IMR-90 (cell line): ENCODE measurements at places on chromosomes 6 and 20. TPM values are rescaled to one million over a fixed set of nuclear protein-coding genes. Genes with fewer than 3 reads are reported as not detected.
A peak's percentile ranks its signal among the peaks of the same experiment; 100 is the strongest.

GRCh38 chr6:14037402-14038277, 79.9 kb upstream of the CD83 start:
- DNase-seq, result peak; percentile 80

GRCh38 chr6:165770397-165771082, 107.5 kb upstream of the PDE10A start:
- DNase-seq, result peak; percentile 10

DNA sequence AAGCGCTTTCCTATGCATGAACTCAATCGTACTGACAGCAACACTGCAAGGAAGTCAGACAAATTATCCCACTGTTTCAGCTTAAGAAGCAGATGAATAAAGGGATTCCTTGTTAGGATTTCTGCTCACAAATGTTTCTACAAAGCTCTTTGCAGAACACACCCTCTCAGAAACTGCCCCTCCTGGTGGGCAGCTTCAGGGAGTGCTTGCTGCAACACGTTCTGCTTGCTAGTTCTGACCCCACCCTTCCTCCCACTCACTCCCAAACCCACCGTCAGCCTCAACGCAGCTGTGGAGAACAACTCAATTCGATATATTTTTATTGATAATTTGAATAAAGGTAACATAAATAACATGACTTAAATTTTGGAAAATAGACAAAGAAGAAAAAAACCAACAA, 250.8 kb upstream of the PRDM1 start:
- DNase-seq, result peak; percentile 48

DNA sequence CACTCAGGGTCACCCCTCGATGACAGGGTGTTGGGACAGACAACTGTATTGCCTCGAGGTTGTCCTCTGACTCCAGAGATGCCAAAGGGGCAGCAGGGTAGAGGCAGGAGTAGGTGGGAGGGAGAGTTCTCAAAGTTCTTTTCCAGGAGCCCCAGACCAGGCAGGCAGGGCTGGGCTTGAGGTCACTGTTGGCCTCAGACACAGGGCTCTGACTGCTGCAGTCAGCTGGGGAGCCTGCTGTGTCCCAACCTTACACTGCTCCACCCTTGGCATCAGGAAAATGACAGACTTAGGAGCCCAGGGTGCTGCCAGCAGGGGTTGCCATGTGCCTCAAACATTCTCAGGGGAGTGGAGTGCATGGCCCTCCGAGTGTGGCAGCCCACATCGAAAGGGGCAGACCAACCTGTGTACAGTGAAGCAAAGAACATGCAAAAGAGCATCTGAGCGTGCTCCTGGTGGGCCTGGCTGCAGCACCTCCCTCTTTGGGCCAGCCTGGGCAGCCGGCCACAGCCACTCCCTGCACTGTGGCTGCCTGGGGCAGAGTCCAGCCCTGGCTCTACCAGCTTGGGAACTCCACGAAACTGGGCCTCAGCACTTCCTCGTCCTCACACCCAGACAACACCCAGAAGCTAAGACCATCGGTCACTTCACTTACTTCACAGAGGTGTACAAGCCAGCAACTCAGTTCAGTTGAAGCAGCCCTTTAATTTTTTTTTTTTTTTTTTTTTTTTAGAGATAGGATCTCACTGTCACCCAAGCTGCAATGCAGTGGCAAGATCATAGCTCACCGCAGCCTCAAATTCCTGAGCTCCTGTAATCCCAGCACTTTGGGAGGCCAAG, 24.0 kb downstream of the C6orf132 start:
- DNase-seq, result no peak

DNA sequence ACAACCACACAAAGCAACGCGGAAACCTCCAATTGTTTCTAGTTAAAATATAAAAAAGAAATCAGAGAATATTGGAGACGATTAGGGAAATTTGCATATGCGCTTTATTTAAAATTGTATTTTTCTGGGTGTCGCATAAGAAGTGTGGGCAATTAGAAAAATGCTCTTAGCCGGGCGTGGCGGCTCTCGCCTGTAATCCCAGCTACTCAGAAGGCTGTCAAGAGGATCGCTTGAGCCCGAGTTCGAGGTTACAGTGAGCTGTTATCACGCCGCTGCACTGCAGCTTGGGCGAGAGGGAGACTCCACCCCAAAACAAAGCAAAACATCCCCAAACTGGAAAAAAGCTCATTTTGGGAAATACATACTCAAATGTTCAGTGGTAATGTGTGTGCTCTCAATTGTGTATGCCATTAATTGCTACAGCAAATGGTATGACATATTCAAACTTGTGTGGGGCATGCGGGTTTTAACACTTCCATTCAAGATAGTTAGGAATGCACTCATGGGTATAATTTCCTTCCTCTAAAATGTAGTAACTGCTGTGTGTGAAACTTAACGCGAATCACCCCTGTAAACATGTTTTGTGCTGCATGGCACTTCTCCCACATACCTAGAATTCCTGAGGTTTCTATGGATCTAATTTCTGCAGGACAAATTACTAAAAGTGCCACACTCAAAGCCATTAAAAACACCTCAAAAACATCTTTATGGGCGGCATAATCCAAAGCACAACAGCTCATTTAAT, 54.7 kb upstream of the HFE start:
- peak; percentile 38 for DNase-seq

- DNase-seq, result peak; percentile 56
Measured at GRCh38 chr6:153023977-153024708, 21.6 kb upstream of the MTRF1L start.

DNA sequence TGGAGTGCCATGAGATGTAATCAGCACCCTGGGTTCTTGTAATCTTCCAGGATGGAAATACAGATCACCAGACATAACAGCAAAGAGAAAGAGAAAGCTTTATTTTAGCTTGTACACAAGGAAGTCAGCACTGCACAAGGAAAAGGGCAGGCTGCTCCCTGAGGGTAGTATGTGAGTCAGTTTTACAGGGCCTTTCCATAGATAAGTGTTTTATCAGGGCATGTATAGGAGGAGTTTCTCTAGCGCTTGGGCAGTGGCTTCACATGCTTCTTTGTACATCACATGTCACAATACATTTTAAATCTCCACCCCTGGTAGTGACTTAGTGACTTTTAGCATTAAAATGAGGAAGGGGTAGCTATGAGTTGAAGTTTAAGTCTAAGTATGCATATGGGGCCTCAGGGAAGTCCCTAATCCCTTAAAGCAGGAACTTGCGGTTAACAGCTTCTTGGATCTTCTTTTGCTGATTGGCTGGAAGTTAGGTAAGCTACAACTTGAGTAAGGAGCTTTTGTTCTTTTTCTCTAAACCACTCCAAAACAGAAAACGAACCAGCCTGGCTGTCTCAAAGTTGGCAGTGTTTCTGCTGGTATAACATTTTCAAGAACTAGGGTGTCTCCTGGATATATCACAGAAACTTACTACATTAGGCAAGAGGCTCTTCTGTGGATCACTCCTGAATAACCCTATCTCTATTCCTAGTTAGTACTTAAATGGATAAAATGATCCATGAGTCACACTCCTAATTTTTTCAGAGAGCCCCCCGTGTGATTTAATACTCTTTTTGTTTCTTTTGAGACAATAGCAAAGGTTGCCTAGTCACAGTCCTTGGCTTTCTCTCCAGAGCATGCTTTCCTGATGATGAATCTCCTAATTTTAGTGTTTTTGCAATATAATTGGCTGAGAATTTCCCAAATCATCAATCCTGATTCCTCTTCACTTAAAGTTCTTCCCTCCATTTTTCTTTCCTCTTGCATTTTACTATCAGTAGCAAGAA, 60.2 kb downstream of the MRAP2 start:
- no peak for DNase-seq

- peak; percentile 90 for DNase-seq
Measured at GRCh38 chr6:2739335-2739734, 11.4 kb downstream of the MYLK4 start.

GRCh38 chr6:11580686-11581405, 43.3 kb downstream of the TMEM170B start:
- no peak for DNase-seq

GRCh38 chr6:22027040-22027725, 269.7 kb downstream of the PRL start:
- no peak for DNase-seq

Gene BPIFB1
- not detected in 2 replicates for total RNA-seq

DNA sequence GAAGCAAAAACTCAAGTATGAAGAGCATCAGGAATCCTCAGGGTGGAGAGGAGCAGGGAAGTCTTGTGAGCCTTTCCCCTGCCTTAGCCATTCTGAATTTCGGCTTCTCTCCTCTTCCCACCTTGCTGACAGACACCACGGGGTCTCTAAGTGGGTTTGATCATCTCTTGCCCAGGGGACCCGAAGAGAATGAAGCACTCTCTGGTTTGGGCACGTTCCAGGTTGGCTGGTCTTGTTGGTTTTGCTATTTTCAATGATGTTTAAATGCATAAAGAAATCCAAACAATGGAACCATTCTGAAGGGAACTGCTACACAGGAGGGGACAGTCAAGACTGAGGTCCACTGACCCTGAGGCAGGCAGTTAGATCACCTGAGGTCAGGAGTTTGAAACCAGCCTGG, 131.7 kb downstream of the PXDC1 start:
- no peak for DNase-seq

Gene MMP24
- 0.36 and 0.56 TPM in 2 replicates for total RNA-seq

Gene TRIM31
- total RNA-seq, result not detected in 2 replicates
